ENCODE measurements at places on chromosomes 1 and 21.

GRCh38 chr1:152959801-152960451, 10.5 kb upstream of the SPRR4 start:
- DNase-seq, result no peak

GRCh38 chr1:181021159-181021558, 1.5 kb downstream of the STX6 start:
- DNase-seq, result no peak

GRCh38 chr1:34371829-34372532, 195.3 kb downstream of the C1orf94 start:
- no peak for DNase-seq

GRCh38 chr1:166185526-166185925, 18.7 kb upstream of the FAM78B start:
- DNase-seq, result no peak

Measured in left kidney (tissue), 8 donors.